Stimulated activated CD4-positive, alpha-beta T cell treated with anti-CD3 and anti-CD28 coated beads, TNF-alpha, amount 100 ng/mL, for 1 hour (primary cell): ENCODE measurements at places on chromosomes 13 and 19.
A peak's percentile ranks its signal among the peaks of the same experiment; 100 is the strongest.

DNA sequence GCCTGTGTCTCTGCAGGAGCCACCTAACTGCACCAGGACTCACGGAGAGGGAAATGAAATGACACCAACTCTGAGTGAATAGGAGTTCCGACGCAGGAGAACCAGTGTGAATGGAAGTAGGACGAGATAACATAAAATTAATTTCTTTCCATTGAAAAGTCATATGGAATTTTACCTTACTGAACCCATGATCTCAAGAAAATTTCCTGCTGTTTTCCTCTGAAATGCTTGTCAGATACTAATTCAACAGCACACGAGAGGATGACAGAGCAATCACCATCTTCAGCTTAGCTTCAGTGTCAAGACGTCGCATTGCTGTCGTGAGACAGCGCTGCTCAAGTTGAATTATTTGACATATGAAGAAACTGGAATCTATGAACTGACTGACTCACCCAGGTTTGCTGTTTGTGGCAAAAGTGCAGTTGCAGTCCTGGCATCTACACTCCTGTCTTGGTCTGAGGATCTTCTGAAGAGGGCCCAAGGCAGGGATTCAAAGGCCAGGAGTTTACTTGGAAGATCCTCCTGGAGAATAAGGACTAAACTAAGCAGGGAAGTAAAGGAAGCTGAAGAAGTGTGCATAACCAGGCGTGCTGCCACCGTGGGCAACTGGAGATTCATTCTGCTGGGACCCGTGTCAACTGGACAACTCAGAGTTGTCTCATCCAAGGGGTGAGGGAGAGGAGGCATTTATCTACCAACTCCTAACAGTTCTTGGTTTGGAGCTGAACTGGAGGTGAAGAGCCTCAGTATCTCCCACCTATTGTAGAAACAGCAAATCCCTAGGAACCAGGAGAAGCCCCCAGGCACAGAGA lies 214.4 kb upstream of the IRS2 start:
- no peak for DNase-seq

DNA sequence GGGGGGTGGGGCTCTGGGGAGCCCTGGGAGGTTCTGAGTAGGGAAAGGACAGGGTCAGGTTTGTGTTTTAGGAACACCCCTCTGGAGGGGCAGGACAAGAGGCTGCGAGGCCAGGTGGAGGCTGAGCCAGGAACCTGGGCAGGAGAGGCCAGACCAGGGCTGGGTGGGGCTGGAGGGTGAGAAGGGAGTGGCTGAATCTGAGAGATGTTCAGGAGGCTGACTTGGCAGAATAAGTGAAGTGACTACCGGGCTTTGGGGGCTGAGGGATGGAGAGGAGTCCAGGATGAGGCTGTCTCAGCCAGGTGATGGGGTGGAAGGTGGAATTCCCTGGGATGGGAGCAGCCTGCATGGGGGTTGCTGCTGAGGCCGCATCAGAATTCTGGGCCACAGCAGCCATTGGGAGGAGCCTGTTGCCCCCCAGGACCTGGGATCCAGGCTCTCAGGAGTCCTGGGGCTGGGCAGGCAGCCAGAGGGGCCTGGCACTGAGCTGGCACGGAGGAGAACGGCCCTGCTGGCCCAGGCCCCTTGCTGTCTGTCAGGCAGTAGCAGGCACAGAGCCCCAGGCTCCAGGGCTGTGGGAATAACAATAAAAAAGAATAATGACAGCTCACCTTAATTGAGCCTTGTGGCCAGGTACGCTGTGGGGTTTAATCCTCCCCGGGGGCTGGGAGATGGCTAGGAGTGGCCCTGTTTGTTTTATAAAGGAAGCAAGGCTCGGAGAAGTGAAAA lies 3.3 kb downstream of the PPP5C start:
- no peak for DNase-seq

DNA sequence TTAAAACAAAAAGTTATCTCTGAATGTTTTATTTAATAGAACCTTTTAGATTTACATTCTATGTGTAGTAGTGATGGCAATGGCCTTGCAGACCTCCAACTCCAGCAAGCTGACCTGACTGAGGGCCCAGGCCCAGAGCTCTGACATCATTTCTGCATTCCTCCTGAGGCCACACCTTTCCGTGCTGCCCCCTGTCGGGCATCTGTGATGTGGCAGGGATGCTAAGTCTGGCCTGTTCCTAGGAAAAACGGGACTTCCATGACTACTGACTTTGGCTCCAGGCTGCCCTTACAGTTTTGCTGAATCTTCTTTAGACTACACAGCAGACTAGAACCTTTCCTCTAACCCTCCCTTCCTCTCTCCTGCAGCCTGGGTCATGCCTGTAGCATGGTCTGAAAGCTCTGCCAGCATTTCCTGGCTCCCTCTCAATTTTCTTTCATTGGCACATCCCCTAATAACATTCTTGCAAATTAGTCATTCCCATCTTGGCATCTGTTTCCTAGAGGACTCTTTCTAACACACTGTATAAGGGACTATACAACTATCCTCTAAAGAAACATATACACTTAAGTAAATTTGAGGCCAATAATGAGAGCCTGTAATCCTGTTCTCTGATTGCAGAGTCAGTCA lies 249.1 kb downstream of the GPC5 start:
- no peak for DNase-seq

GRCh38 chr19:58582985-58583384 lies 9.8 kb upstream of the MZF1 start:
- no peak for DNase-seq

DNA sequence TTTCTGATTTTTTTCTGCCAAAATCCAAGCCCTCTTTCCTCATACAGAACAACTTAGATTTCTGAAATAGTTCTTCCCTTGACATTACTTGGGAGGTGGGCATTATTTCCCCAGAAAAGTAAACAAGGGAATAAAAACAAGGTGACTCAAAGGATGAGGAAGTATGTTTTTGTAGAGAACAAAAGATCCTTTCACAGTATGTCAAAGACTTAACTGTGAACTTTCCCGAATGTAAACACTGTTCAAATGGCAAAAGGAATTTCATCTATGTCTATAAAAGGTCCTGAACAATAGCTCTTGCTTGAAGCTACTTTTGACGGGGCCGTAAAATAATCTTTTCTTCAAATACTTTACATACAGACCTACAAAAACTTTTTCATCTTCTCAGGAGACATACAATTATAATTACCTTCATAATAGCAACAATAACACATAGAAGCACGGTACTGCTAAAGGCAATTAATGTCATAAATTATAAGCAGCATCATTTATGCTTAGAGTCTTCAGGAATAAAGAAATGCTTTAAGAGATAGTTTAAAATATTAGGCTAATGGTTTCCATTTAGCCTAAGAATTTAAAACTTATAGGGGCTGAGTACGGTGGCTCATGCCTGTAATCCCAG lies 191.1 kb downstream of the RGCC start:
- no peak for DNase-seq

- DNase-seq = no peak
These were observed 604 bp downstream of the THSD1 start for GRCh38 chr13:52405369-52405766.

- no peak for DNase-seq
These were observed 48.2 kb upstream of the GPI start for GRCh38 chr19:34316741-34317301.

GRCh38 chr19:49677901-49678674 lies 1.0 kb downstream of the PRMT1 start:
- DNase-seq = peak; percentile 74

GRCh38 chr13:75073786-75074185 lies 408.2 kb downstream of the TBC1D4 start:
- no peak for DNase-seq

DNA sequence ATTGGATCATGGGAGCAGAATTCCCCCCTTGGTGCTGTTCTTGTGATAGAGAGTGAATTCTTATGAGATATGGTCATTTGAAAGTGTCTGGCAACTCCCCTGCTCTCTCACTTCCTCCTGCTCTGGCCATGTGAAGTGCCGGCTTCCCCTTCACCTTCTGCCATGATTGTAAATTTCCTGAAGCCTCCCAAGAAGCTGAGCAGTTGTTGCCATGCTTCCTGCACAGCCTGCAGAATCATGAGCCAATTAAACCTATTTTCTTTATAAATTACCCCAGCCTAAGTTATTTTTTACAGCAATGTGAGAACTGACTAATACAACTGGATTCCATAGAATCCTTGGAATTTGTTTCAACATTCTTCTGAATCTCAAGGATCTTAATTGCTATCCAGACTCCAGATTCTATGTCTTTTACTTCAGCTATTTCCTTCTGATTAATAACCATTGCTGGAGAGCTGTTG lies 328.1 kb downstream of the SLITRK5 start:
- no peak for DNase-seq

DNA sequence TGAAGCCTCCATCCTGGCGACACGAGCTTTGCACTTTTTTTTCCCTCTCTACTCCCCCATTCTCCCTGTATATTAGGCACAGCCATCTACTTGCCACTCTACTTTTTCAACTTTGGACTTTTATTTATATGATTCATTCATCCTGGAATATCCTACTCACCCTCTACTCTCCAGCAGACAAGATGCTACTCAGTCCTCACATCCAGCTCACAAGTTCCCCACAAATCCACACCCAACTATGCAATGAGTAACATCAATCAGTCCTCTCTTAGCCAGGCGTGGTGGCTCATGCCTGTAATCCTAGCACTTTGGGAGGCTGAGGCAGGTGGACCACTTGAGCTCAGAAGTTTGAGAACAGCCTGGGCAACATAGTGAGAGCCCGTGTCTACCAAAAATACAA lies 23.9 kb upstream of the URAD start:
- no peak for DNase-seq

DNA sequence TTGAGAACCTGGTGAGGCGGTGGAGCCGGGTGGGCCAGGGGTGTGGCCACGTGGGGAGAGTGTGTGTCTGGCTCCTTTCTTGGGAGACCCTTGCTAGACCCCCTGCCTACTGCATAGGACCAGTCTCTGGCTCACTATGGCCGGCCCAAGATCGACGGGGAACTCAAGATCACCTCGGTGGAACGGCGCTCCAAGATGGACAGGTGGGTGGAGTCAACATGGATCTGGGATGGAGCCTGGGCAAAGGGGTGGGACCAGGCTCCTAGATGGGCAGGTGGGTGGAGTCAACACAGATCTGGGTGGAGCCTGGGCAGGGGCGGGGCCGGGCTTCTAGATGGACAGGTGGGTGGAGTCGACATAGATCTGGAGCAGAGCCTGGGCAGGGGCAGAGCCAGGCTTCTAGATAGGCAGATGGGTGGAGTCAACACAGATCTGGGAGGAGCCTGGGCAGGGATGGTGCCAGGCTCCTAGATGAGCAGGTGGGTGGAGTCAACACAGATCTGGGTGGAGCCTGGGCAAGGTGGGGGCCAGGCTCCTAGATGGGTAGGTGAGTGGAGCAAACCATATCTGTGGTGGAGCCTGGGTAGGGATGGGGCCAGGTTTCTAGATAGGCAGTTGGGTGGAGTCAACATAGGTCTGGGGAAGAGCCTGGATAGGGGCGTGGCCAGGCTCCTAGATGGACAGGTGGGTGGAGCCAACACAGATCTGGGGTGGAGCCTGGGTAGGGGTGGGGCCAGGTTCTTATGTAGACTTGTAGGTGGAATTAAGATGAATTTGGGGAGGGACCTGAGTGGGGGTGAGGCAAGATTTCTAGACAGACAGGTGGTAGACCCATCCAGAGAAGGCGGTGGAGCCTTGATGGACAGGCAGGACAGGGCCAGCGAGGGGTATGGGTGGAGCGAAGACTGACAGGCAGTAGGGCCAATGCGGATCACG lies 56.5 kb downstream of the VAV1 start:
- DNase-seq = no peak

DNA sequence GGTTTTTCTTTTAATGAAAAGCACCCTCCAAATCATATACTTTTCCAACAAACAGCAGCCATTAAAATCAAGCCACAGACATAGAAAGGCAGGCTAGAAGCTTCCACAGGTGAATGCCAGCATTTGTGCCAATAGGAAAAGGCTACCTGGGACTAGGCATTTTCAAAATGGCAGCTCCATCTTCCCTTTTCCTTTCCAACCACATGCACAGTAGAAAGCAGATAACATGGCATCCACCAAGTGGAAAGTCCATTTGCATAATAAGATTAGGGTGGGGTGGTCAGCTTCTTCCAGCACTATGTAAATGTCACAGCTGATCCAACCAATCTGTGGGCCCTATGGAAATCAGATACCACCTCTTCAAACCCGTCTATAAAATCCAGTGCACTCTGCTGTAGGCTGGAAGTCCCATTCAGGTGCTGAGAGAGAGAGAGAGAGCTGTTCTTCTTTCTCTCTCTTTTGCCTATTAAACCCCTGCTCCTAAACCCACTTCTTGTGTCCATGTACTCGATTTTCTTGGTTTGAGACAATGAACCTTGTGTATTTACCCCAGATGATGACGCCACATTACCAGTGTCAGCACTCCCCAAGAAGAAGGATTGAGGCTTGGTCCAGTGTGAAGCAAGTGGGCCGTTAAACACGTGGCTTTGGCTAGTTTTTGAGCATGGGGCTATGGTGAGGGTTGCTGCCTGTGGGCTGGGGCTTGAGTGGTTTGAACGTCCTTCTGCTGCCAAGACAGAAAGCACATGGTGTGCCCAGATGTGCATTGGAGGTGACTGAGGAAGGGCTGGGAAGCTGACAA lies 24.2 kb upstream of the IGFL1 start:
- DNase-seq = no peak

DNA sequence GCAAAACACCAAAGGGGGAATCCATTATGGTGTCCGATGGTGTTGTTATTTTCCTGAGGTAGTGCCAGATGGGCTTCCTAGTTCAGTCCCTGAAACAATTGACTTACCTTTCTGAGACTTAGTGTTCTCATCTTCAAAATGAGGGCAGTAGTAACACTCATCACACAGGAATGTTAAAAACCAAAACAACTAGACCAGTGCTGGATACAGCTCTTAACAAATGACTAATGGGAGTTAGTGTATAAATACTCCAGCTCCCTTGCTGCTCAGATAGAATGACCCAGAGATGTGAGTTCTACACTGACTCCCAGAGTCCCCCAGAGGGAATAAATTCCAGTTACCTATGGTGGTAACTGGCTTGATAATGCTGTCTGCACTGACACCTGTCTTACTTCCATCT lies 49.9 kb downstream of the MBD3L2B start:
- DNase-seq = no peak

GRCh38 chr13:27028683-27029480 lies 142.7 kb downstream of the USP12 start:
- no peak for DNase-seq

- DNase-seq = no peak
These were observed 7.2 kb upstream of the CCDC97 start for GRCh38 chr19:41302624-41303351.

GRCh38 chr19:5484398-5485285 lies 29.4 kb downstream of the ZNRF4 start:
- DNase-seq = no peak

- DNase-seq = no peak
These were observed 252.4 kb downstream of the UQCRFS1 start for GRCh38 chr19:28960586-28960985.

- DNase-seq = no peak
These were observed 490.7 kb downstream of the TDRD3 start for GRCh38 chr13:60887711-60888110.

- DNase-seq = no peak
These were observed 45.7 kb downstream of the VAV1 start for GRCh38 chr19:6818246-6818645.
